ENCODE measurements at places on chromosomes 2 and 18.

GRCh38 chr2:4831751-4832150 is 860.4 kb upstream of the SOX11 start:
- DNase-seq: no peak

GRCh38 chr2:175805442-175806124 is 196.5 kb downstream of the LNPK start:
- DNase-seq: no peak

GRCh38 chr2:207048416-207048815 is 109.1 kb downstream of the CPO start:
- no peak for DNase-seq

- no peak for DNase-seq
Observed at GRCh38 chr2:7694076-7694985, 777.1 kb downstream of the RNF144A start.

GRCh38 chr2:213253162-213253561 is 31.1 kb upstream of the SPAG16 start:
- no peak for DNase-seq

GRCh38 chr2:153043385-153043784 is 325.0 kb downstream of the ARL6IP6 start:
- no peak for DNase-seq

DNA sequence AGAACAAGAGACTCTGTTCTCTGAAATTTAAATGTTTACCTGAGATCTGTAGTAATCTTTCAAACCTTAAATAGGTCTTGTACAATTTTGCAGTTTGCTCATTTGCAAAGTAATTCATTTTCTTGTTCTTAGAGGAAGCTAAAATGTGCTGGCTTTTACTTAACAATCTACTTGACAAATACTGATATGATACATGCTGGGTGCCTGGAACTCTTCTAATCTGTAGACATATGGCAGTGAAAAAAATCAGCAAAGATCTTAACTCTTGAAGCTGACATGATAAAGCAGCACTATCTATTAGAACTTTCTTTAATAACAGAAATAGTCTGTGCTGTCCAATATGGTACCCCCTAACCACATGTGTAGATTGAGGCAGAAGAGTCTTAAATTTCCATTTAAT is 1352.8 kb upstream of the SLC39A10 start:
- DNase-seq: no peak

GRCh38 chr18:25348386-25349130 is 3.4 kb downstream of the ZNF521 start:
- DNase-seq: no peak

DNA sequence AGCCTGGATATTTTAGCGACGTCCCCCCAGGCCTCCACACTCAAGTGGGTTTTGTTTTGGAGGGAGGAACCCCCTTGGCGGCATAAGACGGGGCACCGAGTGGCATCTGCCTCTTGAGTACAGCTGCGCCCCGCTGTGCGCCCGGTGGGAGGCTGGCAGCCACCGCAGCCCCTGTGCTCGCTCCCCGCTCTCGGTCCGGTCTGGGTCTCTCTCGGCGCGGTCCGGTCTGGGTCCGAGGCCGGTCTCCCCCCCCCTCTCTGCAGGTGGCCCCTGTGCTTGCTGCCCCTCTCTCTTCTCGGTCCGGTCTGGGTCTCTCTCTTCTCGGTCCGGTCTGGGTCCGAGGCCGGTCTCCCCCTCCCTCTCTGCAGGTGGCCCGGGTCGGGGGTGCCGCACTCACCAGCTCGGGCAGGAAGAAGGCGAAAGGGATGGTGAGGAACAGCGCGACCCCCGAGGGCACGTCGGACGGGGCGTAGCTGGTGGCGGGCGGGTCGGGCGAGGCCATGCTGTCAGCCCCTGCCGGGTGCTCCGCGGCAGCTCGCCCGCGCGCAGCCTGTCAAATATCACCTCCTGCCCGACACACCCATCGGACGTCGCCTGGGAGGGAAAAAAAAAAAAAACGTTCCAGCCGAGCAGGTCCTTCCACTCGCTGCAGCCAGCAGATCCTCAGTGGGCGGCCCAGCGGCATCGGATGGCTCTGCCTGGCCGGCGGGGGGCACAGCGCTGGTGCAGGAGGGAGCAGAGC is at the start of gene MALL:
Gene MALL (minus strand): TSS at position 532 of the 742 bp plus-strand sequence. CDS start 30 bp downstream, at position 502.
- DNase-seq: no peak

- no peak for DNase-seq
Observed at GRCh38 chr18:59742325-59743111, 45.3 kb upstream of the CCBE1 start.

GRCh38 chr2:105674401-105674800 is 70.3 kb upstream of the NCK2 start:
- DNase-seq: no peak

DNA sequence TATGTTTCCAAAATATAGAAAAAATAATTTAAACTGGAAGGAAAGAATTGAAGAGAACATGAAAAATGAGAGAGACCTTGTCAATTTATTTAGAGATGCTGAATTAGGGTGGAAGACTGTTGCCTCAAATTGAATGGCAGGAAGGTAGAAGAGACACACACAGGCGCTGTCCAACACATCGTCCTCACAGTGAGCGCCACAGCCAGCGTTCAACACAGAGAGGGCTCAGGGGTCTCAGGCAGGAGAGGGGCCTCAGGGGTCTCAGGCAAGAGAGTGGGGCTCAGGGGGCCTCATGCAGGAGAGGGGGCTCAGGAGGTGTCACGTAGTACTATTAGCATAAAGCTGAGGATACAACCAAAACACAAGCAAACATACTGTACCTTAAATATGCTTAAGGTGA is 65.7 kb downstream of the TMEM18 start:
- DNase-seq: no peak

- no peak for DNase-seq
Observed at GRCh38 chr2:47043142-47043890, 111.8 kb downstream of the STPG4 start.

- DNase-seq: no peak
Observed at GRCh38 chr2:179262077-179262660, 2.5 kb downstream of the SESTD1 start.

DNA sequence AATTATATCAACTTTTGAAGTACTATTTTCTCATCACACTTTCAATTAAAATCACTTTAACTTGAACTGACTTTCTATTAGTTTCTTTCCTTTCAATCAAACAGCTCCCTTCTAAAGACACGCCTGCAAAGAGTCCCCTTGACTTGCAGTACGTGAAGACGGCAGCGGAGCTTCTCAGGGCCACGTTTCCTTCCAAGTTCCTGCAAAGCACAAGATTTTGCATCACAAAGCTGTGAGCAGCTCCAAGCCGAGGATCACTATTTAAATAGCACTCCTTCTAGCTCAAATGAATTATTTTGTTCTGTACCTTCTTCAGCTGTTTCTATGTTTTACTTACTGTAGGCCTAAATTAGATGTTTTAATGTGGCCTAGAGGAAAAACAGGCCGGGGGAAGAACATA is 30.8 kb downstream of the SH3YL1 start:
- no peak for DNase-seq

GRCh38 chr2:104286841-104287240 is 567.1 kb upstream of the POU3F3 start:
- no peak for DNase-seq

DNA sequence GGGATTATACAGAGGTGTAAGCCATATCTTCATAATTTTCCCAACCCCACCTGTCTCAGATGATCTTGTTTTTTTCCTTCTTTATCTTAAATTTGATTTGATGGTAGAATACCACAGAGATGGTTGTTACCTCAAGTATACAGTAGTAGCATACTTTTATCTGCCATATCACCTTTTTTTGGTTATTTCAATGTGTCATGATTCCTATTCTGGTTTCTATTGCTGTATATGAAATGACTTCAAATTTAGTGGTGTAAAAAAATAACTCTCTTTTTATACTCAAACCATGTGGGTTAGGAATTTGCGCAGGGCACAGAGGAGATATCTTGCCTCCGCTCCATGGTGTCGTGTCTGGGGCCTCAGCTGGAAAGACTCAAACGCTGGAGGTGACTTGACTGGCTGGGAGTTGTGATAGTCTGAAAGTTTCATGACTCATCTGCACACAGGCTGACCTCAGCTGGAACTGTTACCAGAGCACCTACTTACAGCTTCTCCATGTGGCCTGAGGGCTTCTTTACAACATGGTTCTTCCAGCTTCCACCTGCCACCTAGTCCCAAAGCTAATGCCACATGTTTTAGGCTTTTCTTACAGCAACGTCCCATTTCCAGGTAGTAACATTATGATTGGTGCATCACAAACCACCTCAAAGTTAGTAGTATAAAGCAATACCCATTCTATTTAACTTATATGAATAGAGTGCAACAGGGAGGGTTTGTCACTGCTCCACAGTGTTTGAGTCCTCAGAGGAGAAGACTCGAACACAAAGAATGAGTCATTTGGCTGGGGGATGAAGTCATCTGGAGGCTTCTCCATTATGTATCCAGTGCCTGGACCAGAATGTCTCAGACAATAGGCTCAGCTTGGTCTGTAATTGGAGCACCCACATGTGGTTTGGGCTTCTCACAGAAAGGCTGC is 82.3 kb upstream of the XPO1 start:
- DNase-seq: no peak

GRCh38 chr2:66729416-66730330 is 294.7 kb downstream of the MEIS1 start:
- DNase-seq: no peak

- no peak for DNase-seq
Observed at GRCh38 chr2:1787755-1788477, 43.6 kb upstream of the PXDN start.

- no peak for DNase-seq
Observed at GRCh38 chr2:145421841-145422240, 901.9 kb upstream of the ZEB2 start.

- no peak for DNase-seq
Observed at GRCh38 chr2:9912468-9912867, 39.0 kb upstream of the GRHL1 start.

- no peak for DNase-seq
Observed at GRCh38 chr2:82789851-82790205, 1669.3 kb downstream of the SUCLG1 start.
